ENCODE measurements at places on chromosomes 12 and 14.

DNA sequence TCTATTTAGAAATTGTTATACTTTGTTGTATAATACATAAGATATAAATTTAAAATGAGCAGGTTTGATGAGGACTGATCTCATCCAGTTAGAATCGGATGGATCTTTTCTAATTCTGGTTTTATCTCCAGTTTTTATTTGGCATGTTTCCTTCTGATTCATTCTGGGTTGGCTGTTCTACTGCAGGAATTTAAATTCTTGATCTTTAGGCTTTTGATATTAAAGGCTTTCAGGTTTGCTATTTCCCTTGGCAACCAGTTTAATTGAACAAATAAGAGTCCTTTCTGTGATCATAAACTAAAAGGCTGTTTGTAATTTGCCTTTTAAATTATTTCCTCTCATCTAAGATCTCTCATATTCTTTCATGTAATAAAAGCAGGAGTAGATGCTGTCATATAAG, 83.4 kb downstream of the PDE6H start:
- DNase-seq: no peak

DNA sequence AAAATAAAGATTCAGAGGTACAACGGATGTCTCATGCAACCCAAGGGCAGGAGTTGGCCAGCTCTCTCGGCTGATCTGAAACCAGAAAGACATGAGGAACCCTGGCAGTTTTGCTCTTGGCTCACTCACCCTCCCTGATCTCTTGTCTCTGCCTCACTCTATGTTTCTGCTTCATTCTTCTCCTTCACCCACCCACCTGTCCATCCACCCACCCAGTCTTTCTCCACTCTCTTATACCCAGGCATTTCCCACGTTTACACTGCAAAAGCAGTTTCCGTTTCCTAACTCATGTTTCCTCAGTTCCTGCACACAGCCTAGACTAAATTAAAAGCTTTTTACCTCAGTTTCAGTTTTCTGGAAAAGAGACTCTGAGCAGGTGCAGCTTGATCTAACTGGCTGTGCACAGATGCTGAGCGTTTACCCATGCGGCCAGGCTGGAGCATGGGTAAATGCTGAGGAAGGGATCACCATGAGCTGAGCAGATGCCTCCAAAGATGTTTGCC, 157.6 kb downstream of the PRKCH start:
- DNase-seq: no peak

DNA sequence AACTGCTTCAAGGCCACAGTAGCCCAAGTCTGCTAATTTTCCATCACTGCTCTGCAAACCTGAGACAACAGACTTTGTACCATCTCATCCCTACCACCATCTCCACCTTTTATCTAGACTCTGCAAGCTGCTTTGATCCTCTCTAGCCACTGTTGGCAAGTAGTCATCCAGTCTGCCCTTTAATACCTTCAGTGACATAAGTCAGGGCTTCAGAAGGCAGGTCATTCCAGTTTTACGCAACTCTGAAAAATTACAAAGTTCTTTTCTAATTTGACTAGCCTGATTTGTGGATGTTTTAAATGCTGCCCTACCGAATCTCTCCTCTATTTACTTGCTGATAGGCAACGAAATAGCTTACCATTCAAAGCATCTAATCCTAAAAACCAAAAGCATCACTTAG, 2.8 kb downstream of the FERMT2 start:
- DNase-seq: no peak

- no peak for DNase-seq
Measured at GRCh38 chr12:3186546-3187215, 109.5 kb downstream of the TSPAN9 start.

GRCh38 chr14:22179190-22179589, 409.8 kb downstream of the DAD1 start:
- no peak for DNase-seq

- DNase-seq: no peak
Measured at GRCh38 chr12:132537836-132538662, 48.1 kb downstream of the FBRSL1 start.

- no peak for DNase-seq
Measured at GRCh38 chr12:39161465-39162085, 256.2 kb upstream of the CPNE8 start.

- no peak for DNase-seq
Measured at GRCh38 chr12:73598626-73599025, 939.0 kb upstream of the ATXN7L3B start.

DNA sequence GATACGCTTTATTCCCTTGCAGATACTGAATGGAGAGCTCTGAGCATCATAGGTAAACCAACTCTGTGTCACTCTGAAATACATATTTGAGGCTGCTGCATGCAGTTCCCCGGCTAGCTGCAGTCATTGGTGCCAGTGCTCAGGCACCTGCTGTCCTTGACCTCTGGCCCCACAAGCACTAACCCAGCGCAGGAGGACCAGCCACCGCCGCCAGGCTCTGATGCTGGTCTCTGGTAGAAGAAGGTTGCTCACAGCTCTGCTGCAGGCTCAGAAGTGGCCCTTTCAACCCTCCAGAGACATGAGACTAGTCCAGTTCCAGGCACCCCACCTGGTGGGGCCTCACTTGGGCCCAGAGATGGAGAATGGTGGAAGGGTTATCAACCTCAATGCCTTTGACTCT, 34.5 kb upstream of the PTPRB start:
- no peak for DNase-seq

- DNase-seq: no peak
Measured at GRCh38 chr12:77189901-77190416, 124.6 kb upstream of the E2F7 start.

GRCh38 chr14:61493239-61493638, 171.9 kb downstream of the PRKCH start:
- no peak for DNase-seq

DNA sequence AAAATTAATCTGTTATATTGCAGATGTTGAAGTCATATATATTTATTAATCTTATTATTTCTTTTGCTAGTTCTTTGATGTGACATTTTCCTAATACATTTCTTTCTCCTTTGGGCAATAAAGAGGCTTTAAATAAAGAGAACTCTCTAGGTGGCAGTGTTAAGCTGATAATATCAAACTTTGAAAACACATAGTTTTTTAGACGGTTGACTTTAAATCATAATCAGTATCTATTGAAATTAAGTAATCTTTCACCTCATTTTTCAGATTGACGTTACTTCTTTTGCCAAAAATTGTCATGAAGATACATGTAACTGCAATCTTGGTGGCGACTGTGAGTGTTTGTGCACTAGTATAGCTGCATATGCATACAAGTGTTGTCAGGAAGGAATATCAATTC, 130.8 kb upstream of the PTPRQ start:
- no peak for DNase-seq

DNA sequence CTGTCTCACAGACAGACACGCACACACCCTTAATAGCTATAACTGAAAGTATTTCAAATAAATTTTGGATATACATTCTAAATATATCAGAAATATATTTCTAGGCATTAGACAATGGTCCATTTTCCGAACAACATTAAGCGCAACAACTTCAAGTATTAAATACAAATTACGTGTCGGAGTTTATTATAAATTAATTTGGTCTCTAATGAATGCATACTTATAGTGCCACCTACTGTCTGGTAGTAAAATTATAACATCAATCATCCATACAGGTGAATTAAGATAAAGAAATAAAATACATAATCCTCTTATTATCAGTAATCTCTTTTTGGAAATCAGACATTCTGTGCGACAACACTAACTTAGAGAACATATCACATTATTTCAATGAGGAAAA, 27.2 kb upstream of the CMAS start:
- DNase-seq: no peak

DNA sequence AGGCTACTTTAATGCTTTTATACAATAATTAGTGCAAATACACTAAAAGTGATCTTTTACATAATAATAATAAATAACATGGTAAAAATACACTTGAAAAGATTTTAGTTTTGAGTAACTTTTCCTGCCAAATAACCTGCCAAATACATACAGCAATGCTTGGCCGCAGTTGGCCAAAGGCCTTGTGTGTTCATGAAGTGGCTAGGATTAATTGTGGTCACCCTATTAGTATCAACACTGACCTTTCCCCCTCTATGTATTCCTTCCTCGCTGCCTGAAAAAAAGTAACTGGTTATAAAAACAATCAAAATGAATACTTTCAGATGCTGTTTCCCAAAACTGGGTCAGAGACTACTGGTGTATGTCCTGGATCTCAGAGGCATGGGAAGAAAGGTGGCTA, 34.3 kb downstream of the KICS2 start:
- DNase-seq: no peak

- DNase-seq: no peak
Measured at GRCh38 chr12:640773-641172, 22.5 kb downstream of the NINJ2 start.

- no peak for DNase-seq
Measured at GRCh38 chr14:38255408-38255672, 553 bp downstream of the CLEC14A start.

- DNase-seq: no peak
Measured at GRCh38 chr12:46977871-46978375, 101.5 kb upstream of the PCED1B start.

GRCh38 chr12:18101043-18101442, 11.1 kb upstream of the RERGL start:
- no peak for DNase-seq

- no peak for DNase-seq
Measured at GRCh38 chr12:54047160-54047963, 6.3 kb upstream of the HOXC4 start.

- DNase-seq: no peak
Measured at GRCh38 chr12:44465139-44465538, 411.0 kb downstream of the NELL2 start.

- no peak for DNase-seq
Measured at GRCh38 chr12:12167847-12168246, 97.1 kb downstream of the BCL2L14 start.

- DNase-seq: no peak
Measured at GRCh38 chr14:95531473-95531872, 3.4 kb upstream of the GLRX5 start.

- DNase-seq: no peak
Measured at GRCh38 chr14:76480426-76480825, 104.5 kb downstream of the ESRRB start.

DNA sequence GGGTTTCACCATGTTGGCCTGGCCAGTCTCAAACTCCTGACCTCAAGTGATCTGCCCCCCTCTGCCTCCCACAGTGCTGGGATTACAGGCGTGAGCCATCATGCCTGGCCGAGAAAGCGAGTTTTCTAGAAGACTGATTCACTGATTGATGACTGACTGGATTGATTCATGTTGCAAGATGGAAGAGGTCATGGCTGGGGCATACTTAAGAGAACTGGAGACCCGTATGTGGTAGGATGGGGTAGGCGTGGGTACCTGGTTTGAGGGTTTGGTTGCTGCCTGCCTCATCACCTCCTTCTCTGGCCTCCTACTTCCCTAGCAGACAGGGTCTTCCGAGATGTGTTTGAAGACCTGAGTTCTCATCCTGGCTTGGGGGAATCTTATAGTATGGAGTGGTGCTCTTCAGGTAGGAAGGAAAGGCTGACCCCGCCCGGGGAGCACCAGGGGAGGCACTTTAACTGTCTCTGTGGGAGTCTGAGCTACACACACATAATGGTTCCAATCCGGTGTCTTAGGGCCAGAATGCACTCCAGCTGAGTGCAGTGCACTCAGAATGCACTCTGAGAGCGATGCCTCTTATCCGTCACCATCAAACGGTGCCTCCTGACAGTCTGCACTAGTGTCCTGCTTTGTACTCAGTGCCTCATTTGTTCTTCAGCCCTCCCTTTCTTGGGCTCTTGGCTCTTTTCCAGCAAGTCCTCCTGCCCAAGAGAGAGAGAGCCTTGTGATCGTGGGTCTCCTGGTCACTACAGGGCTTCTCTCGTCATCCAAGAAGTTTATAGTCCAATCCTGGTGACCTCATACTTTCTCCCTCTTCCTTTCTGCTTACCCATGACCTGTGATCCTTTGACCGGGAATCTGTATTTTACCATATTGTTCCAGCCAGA, 19.7 kb downstream of the PLEKHG3 start:
- no peak for DNase-seq

DNA sequence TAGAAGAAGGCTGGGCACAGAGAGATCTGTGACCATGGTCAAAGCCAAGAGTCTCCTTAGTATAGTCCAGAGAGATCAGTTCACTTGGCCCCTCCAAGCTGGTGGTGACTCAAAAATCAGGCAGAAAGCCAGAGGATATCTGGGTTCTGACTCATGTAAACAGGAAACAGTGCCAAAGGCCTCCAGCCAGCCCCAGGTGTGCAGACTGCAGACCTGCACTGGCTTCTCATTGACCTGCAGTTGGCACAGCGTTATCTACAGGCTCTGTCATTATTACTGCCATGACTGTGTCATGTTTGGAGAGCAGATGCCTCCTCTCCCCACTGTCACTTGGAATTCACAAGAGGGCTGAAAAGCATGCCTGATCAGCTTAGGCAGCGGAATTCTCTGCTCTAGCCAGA, 295.7 kb upstream of the PRKD1 start:
- DNase-seq: no peak

- DNase-seq: no peak
Measured at GRCh38 chr14:70555890-70556289, 21.1 kb upstream of the ADAM20 start.

DNA sequence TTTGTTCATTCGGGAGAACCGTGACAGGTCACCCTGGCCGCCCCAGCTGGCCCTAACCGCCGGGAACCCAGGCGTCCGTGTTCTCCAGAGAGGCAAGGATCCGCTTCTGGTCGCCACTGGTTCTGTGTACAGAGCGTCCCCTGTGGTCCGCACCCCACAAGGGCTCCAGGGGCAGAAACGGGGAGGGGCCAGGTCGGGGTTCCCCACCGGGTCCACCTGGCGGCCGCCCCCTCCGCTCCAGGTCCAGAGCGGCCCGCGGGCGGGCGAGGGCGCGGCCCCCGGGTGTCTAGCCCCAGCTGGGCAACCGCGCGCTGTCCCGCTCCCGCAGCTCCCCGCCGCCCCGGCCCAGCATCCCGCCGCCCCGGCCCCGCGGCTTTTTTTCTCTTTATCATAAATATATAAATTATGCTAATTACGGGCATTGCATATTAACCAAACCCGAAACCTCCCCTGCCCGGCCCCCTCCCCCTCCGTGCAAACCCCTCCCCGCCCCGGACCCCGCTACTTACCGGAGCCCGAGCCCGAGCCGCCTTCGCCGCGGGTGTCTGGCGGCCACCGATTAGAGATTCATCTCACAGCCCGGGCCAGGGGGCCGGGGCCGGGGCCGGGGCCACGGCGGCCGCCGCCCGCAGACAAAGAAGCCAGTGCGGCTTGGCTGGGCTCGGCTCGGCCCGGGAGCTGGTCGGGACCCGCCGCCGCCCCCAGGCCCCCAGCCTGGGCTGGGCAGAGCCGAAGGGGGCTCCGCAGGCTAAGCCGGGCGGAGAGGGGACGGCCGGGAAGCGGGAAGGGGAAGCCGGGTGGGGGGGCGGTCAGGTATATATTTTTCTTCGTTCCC, 512 bp downstream of the POU6F1 start:
- DNase-seq: peak; percentile 71
